NCI-H2081 (cell line): ENCODE measurements at places on chromosomes 2 and 18.
A peak's percentile ranks its signal among the peaks of the same experiment; 100 is the strongest.

GRCh38 chr2:200624026-200624425 lies 38.2 kb downstream of the AOX1 start:
- DNase-seq: no peak

DNA sequence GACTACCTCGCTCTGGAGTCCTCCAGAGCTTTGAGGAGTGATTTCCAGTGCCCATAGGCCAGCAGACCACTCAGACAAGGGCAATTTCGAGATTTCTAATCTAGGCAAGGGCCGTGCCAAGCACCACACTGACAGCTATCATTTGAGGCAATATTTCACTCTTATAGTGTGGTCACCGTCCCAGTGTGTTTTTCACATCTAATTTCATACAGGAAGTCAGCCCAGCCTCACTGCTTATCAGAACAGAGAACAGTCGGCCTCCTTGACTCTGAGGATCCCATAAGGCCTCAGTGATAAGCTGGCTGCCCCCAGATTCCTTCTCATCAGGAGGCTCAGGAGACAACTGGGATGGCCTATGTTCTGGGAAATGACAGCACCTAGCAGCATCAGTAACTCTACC lies 581 bp downstream of the CAPN14 start:
- no peak for DNase-seq

DNA sequence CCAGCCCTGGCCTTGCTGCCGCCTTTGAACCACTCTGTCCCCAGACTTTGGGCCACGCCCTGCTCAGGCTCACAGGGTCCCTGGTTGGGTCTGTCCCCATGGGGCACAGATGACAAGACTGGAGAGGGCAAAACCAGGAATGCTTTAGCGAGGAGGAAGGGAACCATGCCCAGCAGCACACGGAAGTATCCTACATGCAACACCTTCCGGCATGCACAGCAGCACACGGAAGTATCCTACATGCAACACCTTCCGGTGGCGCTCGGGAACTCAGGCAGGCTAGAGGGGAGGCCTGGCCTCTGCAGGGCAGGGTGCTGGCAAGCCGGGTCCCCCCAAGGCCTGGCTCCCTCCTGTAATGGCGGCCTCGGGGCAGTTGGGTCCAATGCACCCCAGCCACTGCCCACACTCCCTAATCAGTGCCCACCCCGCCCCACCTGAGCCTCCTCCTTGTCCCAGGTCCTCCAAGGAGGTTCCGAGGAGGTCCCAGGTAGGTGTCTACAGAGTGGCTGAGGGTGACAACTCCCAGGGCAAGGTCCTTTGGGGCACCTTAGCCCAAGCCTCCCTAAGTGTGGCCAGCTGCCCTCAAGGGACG lies 33.6 kb upstream of the SNED1 start:
- DNase-seq: no peak

GRCh38 chr2:1864981-1865421 lies 120.7 kb upstream of the PXDN start:
- peak; percentile 31 for DNase-seq

- no peak for DNase-seq
Observed at GRCh38 chr2:238873841-238874240, 26.0 kb downstream of the TWIST2 start.

DNA sequence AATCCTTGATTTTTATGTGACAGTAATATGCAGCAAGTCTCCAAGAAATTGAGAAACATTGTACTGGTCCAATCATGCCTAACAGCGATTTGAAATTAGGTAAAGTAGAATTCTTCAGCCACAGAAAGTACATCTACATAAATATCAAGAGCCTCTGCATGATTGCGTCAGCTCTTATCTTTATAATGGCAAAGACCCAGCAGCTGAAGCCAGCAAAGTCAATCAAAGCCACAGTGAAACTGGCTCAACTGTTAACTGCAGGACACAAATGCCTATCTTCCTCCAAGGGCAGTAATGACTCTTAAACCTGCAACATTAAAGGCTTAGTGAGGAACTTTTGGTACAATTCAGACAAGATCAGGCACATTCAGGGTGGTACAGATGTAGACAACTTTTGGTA lies 102.5 kb downstream of the BARD1 start:
- no peak for DNase-seq
